T-helper 1 cell (primary cell): ENCODE measurements at places on chromosomes 7 and 10.

- DNase-seq: no peak
Measured at GRCh38 chr10:89337484-89337883, 9.7 kb downstream of the IFIT3 start.

- DNase-seq: no peak
Measured at GRCh38 chr7:93958216-93958615, 36.7 kb downstream of the GNG11 start.

DNA sequence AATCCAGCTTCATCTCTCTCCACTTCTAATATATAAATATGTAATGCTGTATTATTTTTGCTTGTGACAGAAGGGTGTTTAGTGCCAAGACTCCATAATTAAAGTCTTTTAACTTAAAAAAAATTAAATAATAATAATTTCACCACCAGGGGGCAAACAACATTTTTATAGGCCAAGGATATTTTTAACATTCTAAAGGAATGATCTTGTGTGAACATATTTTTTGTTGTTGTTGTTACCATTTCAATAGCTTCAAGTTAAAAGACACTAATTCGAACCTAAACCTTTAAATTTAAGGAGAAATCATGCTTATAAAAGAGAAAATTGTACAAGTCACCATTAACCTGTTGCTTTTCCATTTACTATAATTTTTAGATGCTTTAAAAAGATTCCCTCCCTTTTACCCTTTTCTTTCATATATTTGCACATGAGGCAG is 7.5 kb upstream of the DNAJC1 start:
- DNase-seq: no peak

- DNase-seq: no peak
Measured at GRCh38 chr7:27030393-27031050, 65.3 kb downstream of the HOXA1 start.

DNA sequence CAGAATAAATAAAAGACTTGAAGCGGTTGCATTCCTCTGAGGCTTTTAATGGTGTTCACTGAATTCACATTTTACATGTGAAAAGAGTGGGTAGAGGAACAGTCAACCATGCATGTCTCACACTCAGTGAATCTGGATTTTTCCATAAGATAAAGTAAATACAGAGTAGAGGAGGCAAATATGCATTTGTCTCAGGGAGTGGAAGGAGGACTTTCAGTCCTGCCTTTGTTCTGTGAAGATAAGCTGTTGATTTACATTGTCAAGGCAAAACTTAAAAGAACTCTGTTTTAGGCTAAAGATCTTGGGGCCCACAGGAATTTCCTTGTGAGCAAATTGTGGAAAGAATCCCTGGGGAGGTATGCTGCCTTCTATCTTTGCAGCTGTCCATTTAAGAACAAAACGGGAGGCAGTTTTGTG is 825.3 kb upstream of the MBL2 start:
- no peak for DNase-seq

DNA sequence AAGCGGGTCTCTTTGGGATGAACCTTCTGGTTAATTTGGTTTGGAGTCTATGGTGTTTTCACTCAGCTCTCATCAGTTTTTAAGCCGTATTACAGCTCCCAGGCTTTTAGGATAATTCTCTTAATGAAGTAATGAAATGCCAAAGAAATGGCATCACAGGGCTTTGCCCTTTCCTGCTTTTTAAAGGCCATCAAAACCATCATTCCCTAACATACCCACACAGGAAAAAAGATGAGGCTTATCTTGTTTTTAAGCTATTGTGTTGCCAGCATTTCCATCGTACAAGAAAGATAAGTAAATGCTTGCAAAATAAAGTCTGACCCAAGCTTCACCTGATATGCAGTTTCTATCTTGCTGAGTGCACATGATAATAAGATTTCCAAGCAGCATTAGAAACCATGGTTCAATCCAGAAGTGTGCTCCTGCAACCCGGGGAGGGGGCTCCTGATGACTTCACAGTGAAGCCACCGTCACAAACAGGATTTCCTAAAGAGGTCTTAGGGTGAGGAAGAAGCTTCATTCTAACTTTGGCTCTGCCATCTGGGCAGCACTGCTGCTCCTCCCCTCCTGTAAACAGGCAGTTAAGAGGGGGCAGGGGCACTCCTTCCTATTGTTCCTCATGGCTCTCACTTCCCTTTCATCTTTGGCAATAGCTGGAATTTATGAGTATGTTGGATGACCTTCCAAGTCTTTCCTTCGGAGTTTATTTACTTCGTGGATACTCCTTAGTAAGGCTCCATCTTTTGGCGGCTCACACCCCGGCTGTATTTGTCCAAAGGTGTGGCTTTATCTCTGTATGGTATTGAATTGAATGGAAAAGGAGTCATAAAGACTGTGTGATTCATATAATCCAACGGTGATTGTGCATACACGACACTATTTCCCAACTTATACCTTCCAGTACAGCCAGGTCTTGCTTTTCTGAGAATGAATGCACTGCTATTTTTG is 55.2 kb upstream of the FAM133B start:
- DNase-seq: no peak

DNA sequence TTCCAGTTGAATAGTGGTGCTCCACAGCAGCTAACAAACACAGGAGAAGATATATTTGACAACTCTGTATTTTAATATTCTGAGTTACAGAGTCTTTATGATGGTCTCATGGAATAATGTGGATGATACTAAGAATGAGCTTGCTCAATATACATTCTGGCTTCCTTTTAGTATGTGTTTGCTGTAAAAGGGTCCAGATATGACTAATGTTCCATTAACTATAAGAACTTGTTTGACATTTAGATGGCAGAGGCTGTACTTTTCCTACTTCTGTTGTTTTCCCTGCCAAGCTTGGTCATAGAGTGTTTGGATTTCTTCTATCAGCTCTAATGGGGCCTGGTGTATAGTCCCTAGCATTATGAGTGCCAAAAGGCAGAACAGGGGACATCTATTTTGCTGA is 61.5 kb upstream of the GPR22 start:
- no peak for DNase-seq

GRCh38 chr7:32048970-32049491 is 21.2 kb downstream of the PDE1C start:
- no peak for DNase-seq

GRCh38 chr7:41567031-41567730 is 135.7 kb downstream of the INHBA start:
- no peak for DNase-seq

- no peak for DNase-seq
Measured at GRCh38 chr10:124754227-124754626, 10.0 kb upstream of the FAM53B start.

DNA sequence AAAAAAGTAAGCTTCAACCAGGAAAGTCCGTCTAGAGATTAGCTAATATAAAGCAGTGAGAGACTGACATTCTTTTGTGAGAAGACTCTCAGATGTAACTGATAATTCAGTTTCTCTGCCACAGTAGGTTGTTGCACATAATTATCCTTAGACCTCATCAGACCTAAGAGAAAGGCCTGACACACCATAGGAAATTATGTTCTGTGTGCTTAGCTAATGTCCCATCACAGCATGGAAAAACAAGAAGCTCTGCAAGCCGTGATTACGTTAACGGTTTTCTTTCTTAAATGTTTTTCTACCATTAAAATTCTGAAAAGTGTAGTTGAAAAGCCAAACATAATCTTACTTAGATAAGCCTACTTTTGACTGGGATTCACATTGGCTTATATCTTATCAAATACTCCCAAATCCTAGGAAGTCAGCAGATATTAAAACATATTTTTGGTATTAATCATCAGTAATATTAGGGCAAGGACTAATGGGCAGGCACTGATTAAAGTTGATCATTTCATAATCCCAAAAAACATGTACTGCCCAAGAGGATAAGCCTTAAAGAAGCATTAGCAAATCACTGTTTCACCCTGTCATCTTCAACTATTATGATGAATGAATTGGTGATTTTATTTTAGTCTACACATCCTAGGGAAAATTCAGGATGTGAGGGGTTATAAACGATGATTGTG is 5.2 kb downstream of the CSTF2T start:
- DNase-seq: no peak

DNA sequence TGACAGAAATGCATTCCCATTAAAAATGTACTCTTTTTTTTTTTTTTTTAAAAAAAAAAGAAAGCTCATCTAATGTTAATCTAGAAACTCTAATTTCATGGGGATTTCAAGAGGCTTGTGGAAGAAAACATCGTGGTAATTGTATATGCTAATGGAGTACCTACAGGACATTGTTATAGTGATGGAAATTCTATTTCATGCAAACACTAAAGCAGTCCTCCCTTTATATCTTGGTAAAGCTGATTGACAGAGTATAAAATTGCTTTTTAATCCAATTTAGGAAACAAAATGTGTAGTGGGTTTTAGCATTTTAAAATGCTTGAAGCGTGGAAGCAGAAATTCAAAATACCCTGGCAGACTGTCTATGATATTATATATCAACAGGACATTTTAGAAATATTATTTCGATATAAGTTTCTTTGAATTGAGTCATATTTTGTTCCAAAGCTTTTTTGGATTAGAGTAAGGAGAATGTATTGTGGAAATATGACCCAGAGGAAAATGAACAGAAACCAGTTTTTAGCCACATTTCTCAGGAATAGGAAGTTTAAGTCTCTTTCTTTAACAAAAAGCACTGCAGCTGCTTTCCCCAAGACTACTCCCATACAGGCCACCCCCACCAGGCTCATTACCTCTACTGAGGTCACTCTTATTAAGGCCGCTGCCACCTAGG is 121.9 kb downstream of the WNT2 start:
- no peak for DNase-seq

DNA sequence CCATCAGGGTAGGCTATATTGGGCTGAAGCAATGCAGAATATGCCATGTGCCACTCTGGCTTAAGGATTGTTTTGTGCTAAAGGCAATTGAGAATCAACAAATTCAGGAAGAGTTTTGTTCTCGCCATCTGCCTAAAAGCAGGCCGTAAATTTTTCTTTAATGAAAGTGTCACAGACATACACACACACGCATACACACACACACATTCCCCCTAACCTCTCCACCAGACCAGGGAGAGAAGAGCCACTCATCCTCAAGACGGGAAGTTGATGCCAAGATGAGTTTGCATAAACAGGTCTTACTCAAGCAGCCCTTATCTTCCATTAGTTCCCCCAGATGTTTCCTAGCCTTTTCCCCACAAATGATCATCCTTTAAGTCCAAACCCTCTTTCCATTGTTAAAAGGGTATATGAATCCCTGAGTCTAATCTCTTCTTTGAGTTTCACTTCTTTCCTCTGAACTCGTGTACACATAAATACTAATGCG is 59.6 kb upstream of the TRIM24 start:
- DNase-seq: no peak

GRCh38 chr7:147251751-147252325 is 1135.2 kb downstream of the CNTNAP2 start:
- DNase-seq: no peak

- no peak for DNase-seq
Measured at GRCh38 chr7:8114175-8114574, 145.6 kb downstream of the GLCCI1 start.

GRCh38 chr7:4861227-4861626 is 603 bp downstream of the PAPOLB start:
- no peak for DNase-seq

- no peak for DNase-seq
Measured at GRCh38 chr10:116989439-116989838, 15.5 kb downstream of the SHTN1 start.

- no peak for DNase-seq
Measured at GRCh38 chr7:66247380-66248078, 42.4 kb downstream of the TPST1 start.

GRCh38 chr10:34049469-34049868 is 715.0 kb upstream of the NRP1 start:
- no peak for DNase-seq

GRCh38 chr7:116815041-116815440 is 47.3 kb upstream of the CAPZA2 start:
- DNase-seq: no peak

DNA sequence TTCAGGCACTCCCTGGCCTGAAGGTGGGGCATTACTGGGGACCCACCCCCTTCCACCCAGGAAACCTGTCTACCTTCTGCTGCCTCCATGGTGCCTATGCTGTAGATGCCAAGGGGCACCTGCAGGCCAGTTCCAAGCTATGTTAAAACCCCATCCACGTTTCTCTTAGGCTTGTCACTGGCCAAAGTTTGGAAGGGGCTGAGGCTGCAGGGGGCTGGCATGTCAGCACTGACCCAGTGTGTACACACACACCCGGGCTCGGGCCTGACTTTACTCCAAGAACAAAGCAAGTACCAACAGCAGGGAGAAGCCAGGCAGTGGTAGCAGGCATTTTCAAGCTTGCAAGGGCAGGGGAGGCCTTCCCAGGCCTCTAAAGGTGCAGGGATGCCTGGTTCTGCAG is 53.8 kb upstream of the PCDH15 start:
- DNase-seq: no peak

DNA sequence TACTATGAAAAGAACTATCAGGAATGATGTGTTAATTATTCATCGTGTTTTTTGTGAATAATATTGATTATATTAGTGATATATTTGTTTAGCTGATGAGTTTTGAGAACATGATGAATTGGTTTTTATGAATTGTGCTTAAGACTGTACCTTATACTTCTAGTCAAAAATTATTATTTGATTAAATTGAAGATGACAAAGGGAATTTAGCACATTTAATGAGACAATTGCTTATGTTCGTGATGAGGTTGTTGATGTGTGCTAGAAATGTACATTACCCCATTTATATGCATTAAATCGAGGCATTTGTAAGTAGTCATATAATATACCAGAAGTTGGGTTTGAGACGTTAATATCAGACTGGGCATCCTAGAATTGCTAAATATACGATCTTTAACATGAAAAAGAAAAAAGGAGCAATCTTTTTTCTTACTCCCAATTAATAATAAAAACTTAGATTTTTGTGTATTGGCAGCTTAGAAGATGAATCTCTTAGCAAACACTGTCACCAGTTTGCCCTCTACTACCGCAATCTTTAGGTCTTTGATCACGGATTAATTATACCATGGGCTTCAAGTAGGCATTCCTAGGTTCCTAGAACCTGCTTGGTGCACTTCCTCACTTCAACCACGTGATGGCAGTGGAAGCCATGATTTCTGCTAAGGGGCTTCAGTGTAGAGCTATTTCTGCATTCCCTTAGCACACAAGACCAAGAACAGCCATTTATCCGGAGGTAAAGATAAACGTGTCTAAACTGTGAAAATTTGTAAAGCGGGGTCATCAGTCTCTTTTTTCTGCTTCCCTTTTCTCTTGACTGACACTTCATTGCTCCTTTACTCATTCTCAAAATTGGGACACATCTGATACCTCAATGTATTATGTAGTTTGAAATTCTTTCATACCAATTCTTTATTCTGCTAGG is 1.6 kb downstream of the KLHDC10 start:
- DNase-seq: peak; percentile 61

GRCh38 chr10:80025281-80025680 is 53.2 kb upstream of the TMEM254 start:
- no peak for DNase-seq

DNA sequence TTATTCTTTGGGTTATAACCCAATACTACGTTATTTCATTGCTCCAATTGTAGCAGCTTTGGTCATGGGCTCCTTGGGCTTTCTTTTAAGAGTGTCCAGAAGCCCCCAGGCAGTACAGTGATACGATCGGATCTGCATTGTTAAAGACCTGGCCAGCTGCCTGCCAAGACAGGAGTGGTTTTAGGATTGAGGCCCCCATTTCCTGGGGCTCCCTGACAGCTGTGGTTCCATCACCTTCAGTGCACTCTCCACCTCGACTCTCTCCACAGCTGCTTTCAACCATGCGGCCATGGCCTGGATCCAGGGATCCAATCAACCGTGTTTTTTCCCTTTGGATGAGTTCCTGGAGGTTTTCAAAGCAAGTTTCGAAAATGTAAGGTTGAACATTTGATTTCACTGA is 123.4 kb upstream of the BTBD16 start:
- DNase-seq: no peak
